Effector CD8-positive, alpha-beta T cell (primary cell): ENCODE measurements at places on chromosomes 11 and 22.

- DNase-seq: no peak
Measured at GRCh38 chr22:41672780-41673509, 15.7 kb downstream of the SNU13 start.

- no peak for DNase-seq
Measured at GRCh38 chr11:1501421-1502167, 15.0 kb upstream of the MOB2 start.

GRCh38 chr11:47351156-47352126 lies 1.1 kb downstream of the MYBPC3 start:
- no peak for DNase-seq

GRCh38 chr11:64854534-64855502 lies 10.4 kb upstream of the CDC42BPG start:
- DNase-seq: no peak

DNA sequence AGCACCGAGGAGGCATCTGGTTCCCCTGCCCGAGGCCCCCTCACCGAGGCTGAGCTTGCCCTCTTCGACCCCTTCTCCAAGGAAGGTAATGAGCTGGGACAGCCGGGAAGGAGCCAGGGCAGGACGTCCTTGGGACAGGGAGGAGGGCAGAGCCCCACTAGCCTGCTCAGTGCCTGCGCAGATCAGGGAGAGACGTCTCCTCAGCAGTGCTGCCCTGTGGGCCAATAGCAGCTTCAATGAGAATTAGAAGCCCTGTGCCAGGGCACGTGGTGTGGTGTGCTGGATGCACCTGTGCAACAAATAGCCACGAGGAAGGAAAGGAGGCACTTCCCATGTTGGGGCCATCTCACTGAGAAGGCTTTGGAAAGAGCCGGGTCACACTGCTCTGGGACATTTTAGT lies 5.4 kb upstream of the SAC3D1 start:
- no peak for DNase-seq

- DNase-seq: no peak
Measured at GRCh38 chr11:65486570-65487466, 12.0 kb upstream of the MALAT1 start.

GRCh38 chr22:45308957-45309421 lies 745 bp upstream of the FAM118A start:
- DNase-seq: no peak

GRCh38 chr22:27433099-27433498 lies 368.5 kb downstream of the MN1 start:
- no peak for DNase-seq
